ENCODE measurements at places on chromosomes 12 and 14.

GRCh38 chr12:57175428-57176138, 28.2 kb upstream of the LRP1-AS start:
- peak; percentile 53 for DNase-seq

- no peak for DNase-seq
Observed at GRCh38 chr12:108605000-108605689, 7.3 kb upstream of the TMEM119 start.

DNA sequence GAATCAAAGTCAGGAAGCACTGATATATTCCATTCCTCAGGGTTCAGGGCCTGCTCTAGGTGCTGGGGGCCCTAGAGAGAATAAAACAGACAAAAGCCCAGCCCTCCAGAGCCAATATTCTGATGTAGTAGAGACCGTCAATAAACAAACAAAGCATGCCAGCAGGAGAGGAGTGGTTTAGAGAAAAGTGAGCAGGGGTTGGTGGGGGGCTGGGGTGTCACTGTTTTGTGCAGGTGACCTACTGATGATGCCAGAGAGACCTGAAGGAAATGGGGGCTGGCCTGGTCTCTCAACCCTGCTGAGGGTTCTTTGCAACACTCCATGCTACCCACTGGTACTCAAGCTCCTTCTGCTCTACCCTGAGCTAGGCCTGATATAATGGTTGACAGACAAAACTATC, 26.5 kb downstream of the IL26 start:
- no peak for DNase-seq

DNA sequence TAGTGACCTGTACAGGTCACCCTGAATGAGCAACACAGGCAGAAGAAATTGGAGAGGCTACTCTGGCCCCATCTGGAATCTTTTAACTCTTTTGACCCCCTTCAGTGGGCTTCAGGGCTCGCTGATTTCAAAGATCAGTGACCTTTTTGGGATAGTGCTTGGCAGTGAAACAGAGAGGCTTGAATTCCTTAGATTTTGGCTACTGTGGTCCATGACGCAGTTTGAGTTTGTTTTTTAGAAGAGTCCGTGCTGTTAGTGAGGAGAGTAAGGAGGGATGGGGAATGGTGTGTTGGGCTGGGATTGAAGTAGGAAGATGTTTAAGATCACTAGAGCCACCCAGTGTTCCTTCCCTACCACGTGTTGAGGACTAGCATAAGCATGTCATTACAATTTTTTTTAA, 16.5 kb downstream of the TMEM30B start:
- DNase-seq: no peak

- DNase-seq: peak; percentile 80
Observed at GRCh38 chr14:100850841-100851585, 25.1 kb downstream of the MEG3 start.

GRCh38 chr12:41917938-41918341, 226.7 kb downstream of the GXYLT1 start:
- no peak for DNase-seq

DNA sequence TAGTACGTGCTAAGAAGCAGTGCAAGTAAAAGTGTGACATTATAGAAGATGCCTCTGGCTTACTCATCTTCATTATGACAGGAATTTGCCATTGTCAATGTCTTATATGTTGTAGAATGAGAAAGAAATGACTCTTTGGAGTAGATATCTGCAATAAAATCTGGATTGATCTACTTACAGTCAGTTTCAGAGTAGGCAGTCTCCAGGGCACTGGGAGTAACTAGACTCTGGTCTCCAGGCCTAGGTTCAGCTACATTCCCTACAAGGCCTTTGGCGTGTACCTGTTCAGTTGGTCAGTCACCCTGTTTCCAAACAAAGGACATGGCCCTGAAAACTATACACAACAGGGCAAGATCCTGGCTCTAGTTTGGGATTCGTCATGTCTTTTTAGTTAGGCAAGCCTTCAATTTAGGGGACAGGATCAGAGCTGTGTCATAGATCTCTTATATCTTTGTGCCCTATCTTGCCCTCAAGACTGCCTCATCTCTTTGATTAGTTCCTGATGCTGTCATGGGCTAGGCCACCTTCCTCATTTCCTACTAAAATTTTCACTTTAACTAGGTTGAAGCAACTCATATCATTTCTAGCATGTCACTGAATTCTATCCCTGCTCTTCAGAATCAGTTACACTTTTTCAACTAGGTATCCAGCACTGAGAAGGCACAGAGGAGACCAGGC, 410.0 kb downstream of the RAD51B start:
- DNase-seq: no peak
